ENCODE measurements at places on chromosomes 3 and 15.

GRCh38 chr3:8837162-8837561 is 67.7 kb upstream of the OXTR start:
- DNase-seq: peak; percentile 50

DNA sequence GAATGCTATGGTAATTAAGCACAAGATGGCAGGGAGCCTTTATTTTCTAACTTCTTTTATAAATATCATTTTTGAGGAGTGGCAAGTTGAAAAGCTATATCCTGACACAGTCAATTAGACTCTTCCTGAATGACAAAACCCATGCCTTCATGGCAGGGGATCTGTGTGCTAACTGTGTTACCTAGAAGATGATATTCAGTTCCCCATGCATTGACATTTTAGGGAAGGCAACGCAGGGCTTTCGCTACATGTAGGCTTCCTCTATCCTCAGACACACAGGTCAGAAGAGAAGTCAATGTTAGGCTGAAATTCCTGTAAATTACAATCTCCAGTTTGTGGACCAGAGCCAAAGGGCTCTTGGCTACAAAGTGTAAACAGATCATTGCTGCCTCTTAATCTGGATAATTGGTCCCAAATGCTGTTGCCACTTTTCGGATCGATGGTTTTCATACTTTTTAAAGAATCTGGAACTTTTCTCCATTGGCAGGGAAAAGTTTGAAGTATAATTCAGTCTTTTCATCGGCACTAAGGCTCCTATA is 22.6 kb upstream of the NR2F2 start:
- DNase-seq: peak; percentile 69

DNA sequence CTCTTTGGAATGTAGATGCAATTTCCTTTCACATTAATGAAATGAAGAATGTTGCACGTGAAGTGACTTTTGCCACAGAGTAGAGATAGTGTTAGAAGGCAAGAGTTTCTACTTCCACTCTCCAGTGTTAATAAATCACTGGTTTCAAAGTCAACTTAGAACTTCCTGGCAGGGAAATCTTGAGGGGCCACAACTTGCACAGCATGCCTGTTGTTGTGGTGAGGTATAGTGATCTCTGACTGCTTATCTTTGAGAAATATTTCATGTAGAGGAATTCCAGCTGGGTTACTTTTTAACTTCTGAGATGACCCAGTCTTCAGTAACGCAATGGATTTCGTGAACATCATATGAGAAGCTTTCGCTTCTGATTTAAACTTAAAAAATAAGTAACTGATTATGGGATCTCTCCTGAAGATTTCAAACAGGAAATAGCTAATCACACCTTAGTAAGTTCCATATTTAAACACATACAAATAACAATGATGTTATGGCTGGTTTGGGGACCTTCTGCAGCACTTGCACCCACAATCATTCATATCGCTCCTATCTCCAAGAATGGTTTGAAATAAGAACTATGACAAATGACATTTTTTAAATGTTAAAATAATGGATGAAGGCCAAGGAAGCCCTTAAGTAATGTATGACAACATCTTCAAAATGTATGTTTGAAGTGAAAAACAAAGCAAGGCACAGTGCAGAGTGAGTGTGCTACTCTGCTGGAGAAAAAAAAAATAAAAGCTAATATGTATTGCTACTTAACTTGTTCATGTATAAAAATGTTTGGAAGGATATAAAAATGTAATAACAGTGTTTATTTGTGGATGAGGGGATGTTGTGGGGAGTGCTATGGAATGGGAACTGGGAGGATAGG is 726.5 kb upstream of the NECTIN3 start:
- no peak for DNase-seq

GRCh38 chr3:4850211-4850927 is 128.9 kb upstream of the BHLHE40 start:
- DNase-seq: no peak

DNA sequence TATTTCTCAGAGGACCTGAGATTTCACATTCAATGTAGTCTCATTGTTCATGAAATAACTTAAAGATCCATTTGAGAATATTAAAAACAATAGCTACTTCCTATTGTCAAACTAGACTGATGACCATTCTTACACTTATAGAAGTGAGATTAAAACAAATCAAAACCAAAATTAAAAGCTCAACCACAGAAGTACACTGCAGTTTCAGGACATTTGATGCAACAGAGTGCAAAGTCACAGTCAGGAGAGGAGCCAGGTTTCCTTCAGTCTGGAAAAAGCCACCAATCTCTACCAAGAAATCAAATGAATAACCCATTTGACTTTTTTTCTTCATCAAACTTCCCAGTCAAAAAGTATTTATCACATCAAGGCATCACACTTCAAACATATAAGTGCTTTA is 5.5 kb downstream of the CCPG1 start:
- DNase-seq: peak; percentile 71

DNA sequence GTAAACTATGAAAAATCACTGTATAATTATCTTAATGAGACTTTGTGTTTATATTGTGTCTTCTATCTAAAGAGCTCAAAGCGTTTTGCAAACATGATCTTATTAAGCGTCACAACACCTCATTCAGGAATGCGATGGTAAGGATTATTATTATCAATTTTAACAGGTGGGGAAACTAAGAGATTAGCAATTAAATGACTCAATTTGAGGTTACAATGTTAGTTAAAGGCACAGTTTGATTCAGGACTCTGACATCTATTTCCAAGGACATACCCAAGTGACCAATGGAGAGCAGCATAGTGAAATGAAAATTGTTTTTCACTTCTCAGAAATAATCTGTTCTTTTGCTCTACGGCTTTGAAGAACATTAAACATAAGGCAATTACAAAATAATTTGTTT is 74.6 kb downstream of the FMN1 start:
- no peak for DNase-seq

DNA sequence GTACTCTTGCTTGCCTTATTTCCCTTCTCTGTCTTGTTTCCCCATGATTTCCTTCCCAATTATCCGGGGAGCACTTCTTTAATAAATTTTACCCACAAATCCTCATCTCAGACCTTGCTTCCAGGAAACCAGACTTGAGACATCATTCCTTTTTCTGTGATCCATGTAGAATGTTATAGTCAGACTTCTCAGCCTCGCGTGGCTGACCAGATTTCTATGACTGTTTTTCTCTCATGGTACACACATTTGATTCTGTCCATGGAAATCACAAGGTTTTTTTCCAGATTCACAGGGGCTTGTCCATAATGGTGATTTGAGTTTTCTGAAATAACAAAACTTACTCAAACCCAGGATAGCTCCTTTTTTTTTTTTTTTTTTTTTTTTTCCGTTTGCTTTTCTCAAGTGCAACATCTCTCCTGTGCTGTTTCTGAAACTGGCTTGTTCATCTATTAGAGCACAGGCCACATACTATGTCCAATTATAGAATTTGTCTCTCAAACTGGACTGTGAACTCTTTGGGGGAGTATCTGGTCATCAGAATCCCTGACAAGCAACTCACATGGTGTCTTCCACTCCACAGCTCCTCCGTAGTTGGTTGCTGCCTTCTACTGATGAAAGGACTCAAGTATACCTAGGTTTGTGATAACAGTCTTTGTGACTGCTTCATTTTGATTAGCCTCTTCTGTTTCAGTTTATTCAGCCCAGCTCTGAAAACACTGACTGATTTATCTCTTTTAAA is 50.8 kb downstream of the RBMS3 start:
- no peak for DNase-seq

DNA sequence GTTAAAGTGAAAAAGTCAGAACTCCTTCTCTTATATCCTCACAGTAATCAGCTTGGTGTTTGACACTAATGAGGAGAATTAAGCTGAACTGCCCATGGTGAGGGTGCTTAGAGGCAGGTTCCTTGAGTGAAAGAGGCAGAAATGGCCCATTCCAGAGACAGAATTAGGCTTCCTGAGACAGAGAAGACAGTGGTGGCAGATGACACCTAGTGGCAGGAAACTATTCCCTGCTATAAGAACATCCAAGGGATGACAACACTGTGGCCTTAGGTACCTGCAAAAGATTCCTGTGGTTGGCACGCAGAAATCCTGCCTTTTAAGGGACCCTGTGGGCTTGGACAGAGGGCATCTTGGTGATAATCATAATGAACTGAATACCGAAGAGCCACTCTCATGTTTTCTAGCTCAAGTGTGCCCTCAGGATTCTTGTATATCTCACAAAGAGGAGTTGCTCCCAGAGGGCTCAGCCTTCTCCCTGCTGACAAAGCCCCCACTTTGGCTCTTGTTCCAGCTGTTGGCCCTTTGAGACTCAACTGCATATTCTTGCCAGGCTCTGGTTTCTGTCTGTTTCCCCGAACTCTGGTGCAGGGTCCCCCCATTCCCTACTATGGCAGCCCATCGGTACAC is 56.0 kb downstream of the KBTBD12 start:
- DNase-seq: peak; percentile 73

DNA sequence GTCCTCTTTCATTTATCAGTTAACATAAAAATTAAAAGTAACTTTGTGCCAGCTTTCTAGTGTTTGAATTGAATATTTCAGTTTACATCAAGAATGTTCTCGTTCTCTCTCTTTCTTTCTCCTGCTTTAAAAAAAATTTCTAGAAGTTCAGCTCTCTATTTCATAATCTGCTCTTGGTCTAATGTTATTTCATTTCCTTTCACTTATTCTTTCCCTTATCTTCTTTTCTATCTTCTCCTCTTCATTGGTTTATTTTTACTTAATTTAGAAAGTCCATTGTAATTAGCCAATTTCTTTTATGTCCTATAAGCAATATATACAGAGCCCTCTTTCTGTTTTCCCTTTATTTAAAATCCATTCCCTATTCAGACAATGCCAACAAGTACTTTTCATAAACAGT is 44.6 kb downstream of the CCDC54 start:
- no peak for DNase-seq

DNA sequence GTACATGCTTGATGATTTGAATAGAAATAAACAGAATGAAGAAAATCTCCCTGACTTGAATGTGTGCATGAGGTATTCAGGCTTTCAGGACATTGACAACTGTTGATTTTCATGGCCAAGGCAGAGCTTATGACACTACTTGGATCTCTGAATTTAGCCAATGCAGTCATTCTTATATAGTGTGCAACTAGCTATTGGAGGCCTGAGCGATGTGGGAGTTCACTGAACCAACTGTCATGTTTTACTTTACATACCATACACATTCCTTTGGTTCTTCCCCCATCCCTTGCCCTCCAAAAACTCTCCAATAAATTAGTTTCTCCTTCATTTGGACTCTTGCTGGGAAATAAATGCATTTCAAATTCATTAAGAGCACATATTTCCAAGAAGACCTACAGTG is 460.4 kb downstream of the RBMS3 start:
- no peak for DNase-seq

GRCh38 chr3:161689584-161690298 is 193.1 kb downstream of the OTOL1 start:
- no peak for DNase-seq

DNA sequence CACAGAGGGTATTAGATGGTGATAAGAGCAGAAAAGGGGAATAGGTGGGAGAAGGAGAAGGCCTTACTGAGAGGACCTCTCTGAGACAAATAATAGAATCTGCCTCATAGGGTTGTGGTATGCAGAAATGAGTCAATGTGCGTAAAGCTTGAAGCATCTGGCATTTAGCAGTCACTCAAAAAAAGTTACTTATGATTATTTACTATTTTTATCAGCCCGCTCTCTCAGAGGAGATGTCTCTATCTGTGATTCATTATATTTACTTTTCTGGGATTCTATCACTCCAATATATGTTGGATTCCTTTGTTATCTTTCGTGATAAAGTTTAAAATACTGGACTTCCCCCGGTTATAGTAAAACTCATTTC is 4.6 kb upstream of the TM4SF1 start:
- peak; percentile 75 for DNase-seq

GRCh38 chr3:186150041-186150830 is 41.3 kb upstream of the ETV5 start:
- DNase-seq: no peak

DNA sequence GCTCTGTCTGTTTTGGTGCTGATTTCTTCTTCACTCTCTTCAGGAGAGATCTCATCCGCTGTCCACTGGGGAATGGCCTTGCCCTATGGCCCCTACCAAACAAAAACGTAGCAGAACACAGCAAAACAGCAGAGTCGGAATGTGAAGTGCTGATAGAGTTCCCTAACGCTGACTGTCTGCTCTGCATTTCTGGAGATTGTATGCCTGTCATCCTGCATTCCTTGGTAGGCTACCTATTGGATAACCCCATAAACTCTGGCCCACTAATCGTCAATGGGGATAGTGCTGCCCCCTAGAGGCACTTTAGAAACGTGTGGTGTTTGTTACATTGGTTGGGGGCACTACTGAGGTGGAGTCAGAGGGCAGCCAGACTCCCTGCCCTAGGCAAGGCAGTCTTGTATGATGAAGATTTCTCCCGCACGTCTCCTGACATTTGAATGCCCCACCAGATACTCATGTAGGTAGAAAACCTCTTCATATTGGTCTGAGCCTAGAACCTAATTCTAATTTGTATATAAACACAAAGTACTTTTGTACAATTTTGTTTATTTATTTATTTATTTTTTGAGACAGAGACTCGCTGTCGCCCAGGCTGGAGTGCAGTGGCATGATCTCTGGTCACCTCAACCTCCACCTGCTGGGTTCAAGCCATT is 15.6 kb upstream of the MAGEF1 start:
- peak; percentile 82 for DNase-seq

DNA sequence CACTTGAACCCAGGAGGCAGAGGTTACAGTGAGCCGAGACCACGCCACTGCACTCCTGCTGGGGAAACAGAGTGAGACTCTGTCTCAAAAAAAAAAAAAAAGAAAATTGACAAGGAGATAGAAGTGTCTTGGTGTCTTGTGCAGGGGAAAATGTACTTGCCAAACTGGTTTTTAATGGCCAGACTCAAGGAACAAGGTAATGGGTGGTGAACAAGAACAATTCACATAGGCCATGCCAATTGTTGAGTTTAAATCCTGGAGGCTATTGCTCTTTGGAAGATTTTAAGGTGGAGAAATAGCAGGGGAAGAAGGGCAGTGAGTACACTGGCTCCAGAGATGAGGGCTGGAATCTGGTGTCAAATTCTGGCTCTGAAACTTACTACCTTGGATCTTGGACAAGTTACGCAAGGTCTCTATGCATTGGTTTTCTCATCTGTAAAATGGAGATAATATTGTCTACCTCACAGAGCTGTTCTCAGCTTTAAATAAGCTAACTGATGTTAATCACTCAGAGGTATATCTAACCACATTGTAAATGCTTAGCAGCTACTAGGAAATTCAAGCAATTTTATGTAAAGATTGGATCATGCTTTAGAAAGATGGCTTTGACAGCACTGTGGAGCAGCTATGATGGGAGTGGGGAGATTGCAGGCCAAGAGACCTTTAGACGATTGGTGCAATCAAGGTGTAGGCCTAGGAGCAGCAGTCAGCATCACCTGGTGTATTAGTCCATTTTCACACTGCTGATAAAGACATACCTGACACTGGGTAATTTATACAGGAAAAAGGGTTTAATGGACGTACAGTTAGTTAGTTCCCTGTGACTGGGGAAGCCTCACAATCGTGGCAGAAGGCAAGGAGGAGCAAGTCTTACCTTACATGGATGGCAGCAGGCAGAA is 78.3 kb downstream of the B3GALNT1 start:
- DNase-seq: no peak

DNA sequence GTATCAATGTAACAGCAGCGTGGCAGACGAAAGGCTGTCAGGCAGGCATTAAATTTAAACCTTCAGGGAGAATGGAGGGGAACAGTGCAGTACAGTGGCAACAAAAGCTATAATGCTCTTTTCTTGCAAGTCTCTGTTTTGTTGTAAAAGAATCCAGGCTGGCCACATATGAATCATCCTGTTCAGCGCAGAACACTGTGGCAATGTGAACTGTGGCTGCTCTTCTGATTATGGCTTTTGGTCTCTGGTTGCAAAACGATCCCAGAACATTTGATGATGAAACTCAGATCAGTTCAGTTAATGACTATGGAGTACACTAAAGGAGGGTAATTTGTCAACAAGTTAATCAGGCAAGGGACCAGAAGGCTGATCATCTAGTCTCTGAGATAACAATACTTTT is 219.7 kb upstream of the SGO1 start:
- peak; percentile 90 for DNase-seq

Data from adipocyte (in vitro differentiated cells).